AG04450 (cell line): ENCODE measurements at places on chromosomes 11 and 22.

- DNase-seq, result no peak
These were observed 57.0 kb downstream of the NAT10 start for GRCh38 chr11:34162493-34162820.

- DNase-seq, result no peak
These were observed 16.5 kb downstream of the NUP50 start for GRCh38 chr22:45180146-45180679.

GRCh38 chr11:93841446-93841845, 9.0 kb downstream of the VSTM5 start:
- no peak for DNase-seq

- no peak for DNase-seq
These were observed 240.6 kb downstream of the ETS1 start for GRCh38 chr11:128346804-128347203.

DNA sequence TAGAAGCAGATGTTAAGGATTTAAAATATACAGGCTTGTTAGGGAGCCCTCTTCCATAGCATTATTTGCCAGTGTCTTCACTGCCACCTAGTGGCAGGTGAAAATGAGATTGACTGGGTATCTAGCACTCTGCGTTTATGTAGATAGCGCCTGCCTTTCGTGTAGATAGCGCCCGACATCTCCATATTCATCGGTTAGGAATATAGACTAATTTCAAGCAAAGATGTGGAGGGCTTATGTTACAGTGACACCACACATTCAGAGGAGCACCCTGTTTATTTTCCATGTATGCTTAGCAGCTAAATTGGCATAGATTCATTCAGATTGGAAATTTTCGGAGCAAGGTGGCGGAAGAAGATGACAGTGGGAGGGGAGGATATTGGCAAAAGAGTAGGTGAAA, 72.0 kb downstream of the SLC5A12 start:
- DNase-seq, result peak; percentile 32

DNA sequence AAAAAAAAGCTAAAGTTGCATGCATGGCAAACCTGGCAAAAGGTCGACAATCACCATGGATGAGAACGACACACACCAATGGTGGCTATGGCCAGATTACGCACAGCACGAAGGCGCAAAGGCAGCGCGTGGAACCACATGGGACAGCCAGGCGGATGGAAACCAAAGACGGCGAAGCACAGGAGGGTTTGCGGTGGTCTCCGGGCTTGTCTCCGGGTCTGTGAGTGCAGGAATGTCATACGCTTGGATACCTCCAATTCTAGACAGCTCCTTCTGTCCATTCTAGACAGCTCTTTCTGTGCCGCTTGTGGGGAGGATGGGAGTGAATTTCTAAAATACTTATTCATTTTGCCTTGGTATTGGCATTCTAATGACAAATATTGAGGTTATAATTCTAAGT, 685.4 kb downstream of the BRD1 start:
- DNase-seq, result no peak

DNA sequence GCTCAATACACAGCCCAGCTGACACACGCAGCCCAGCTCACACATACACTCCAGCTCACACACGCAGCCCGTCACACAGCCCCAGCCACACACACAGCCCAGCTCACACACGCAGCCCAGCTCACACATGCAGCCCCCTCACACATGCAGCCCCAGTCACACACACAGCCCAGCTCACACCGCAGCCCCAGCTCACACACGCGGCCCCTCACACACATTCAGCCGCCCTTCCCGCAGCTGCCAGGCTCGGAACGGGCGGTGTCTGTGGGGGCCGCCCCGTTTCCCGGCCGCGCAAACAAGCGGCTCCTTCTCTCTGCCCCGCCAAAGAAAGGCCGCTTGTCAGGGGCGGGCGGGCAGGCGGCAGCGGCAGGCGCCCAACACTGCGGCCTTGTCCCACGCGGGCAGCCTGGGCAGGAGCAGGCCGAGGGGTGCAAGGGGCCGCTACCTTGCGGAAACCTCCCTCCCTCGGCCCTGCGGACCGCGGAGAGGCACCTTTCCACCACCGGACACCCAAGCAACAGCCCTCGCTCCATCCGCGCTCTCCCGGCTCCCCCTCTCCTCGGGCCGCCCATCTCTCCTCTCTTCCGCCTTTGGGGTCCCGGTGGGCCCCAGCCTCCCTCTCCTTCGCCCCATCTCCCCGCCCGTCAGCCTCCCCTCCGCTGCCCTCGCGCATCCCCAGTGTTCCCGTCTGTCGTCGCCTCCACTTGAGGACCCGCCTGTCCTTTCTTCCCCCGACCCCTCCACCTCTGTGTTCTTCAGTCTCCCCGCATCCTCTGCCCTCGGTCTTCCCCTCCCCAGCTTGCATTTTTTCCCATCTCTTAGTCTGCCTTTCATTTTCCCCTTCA, 2.2 kb downstream of the PHLDB1 start:
- no peak for DNase-seq

DNA sequence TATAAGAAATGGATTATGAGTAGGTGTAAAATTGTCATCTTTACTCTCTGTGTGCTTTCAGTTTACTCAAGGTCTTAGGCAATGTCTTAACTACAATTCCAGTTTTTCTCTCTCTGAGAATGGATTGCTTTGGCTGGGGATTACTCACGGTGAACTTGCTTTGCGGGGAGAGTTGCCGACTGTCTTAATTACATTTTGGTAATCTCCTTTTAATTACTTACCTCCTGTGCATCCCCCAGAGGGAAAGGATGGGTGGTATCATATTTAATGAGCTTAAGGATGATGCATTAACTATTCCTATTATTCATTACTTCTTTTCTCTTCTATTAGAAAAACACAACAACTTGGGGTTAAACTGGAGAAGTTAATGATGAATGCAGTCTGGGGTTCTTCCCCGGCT, 159.4 kb downstream of the MPPED1 start:
- no peak for DNase-seq

GRCh38 chr11:124749912-124750311, 2.1 kb downstream of the VSIG2 start:
- DNase-seq, result no peak

DNA sequence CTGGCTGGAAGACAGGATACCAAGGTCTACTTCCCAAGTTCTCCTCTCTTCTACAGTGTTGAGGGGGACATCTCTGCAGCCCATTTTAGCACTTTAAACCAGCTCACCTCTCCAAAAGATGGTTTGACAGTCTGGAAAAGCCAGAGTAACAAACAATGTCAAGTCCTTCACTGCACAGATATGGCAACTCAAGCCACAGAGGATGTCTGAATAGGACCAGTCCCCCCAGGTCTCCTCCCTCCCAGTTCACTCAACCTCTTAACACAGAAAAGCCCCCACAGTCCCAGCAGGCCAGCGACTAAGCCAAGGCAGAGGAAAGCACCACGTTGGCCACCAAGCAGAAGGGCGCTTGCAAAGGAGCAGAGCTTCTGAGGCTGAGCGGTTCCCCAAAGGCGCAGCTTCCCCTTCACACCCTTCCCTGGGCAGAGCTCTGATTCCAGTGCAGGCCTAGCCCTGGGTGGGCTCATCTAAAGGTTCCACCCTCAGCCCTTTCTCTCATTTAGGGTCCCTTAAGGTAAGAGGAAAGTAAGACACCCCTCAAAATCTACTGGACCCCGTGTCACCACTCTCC, 62.7 kb downstream of the PAK1 start:
- no peak for DNase-seq

DNA sequence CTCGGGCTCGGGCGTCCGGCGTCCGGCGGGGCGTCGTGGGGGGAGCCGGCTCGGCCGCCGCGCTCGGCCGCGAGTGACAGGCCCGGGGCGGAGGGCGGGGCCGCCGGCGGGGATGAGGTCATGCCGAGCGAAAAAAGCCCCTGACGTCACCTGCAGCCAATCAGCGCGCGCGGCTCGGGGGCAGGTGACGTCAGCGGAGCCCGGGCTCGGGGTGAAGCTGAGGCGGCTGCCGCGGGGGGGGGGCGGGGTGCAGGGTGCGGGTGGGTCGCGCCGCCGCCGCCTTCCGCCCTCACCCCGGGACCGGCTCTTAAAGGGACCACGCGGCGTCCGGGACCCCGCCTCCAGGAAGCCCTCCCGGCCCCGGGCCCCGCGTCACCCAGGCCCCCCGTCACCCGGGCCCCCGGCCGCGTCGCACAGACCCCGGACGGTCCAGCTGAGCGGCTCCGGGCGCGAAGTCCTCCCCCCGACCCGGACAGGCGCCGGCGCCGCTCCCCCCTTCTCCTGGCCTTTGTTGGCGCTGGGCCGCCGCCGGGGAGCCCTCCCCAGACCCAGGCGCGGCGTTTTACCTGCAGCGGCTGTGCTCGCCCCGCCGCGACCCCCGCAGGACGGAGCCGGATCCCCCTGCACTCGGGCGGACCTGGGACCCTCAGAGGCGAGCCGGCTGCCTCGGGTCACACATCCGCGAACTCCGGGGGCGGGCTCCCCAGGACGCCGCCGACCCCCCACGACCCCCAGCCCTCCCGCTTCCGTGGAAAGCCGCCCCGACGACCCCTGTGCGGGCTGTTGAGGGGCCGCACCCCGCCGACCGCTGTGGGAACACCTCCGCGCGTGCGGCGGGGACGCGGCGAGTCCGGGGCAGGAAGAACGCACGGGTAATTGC, at the start of gene DUSP8:
DUSP8 (minus strand) TSS at position 75 of the 880 bp plus-strand sequence. CDS start 6,445 bp downstream, outside the sequence.
- DNase-seq, result peak; percentile 48

DNA sequence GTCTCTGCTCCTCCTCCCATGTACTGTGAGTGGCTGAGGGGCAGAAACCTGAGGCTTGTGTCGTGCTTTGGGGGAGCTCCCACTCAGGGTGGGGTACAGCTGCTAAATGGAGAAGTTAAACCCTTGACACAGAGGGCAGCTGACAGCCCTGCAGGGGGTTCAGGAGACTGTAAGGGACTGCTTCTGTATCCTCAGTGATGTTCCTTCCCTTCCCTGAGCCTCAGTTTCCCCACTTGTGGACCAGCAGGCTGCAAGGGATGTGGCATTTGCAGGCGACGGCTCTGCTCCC, 15.6 kb downstream of the SYNGR1 start:
- no peak for DNase-seq

- DNase-seq, result no peak
These were observed at the start of gene PGR for GRCh38 chr11:101129203-101129943. Gene PGR (minus strand): TSS chr11:101129813. CDS start chr11:101129070, 743 bp downstream.

DNA sequence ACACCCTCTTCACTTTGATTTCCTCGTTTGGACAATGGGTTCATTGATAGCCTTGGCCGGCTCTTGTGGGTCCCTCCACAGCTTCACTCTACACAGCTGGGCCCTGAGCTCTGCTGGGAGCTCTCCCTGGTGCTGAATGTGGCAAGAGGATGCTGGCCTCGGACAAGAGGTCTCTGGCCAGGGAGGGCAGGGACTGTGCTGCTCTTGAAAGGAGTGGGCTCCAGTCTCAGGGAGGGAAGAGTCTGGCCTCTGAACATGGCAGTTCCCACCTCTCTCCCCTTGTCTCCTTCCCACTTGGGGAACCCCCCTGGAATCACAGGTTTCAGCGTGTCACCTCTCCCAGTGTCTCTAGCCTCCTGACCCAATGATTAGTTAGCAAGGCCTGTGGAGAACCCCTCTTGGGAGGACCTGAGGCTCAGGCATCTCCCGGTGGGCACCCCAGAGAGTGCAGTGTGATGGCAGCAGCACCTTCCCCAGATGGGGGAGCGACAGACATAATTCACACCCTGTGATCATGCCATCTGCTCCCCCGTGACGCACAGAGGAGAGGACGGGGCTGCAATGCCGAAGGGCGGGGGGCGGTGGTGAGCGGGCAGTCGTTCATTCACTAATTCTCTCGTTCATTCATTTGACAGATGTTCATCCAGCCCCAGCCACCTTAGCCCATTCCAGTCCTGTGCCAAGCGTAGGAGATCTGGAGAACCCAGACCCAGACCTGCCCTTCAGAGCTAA, 2.8 kb upstream of the CABP7 start:
- DNase-seq, result peak; percentile 45

- DNase-seq, result no peak
These were observed 86.9 kb upstream of the WNT11 start for GRCh38 chr11:76293189-76293631.

DNA sequence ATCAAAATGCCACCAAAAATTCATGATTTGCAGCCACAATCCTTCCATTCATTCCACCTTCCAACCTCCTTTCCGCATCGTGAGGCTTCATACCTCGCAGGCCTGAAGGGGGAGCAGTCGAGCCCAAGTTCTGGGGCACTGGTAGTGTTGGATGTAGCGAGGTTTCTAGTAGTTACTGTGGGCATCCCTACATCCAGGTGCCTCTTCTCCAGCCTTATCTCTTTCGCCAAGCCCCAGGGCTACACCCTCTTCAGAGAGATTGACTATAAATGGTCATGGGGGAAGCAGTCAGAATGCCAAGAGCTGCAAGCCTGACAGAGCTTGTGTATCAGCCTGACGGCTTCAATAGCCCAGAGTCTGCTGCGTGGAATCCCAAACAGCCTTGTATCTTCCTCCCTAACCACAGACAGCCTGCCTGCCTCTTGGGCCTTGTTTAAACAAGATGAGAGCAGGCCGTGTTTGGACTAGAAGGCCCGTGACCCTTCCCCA, 28.9 kb downstream of the CLMP start:
- peak; percentile 97 for DNase-seq

GRCh38 chr22:26017932-26018331, 151.3 kb upstream of the SEZ6L start:
- no peak for DNase-seq

GRCh38 chr11:69867076-69868005, 48.1 kb upstream of the FGF3 start:
- no peak for DNase-seq

- no peak for DNase-seq
These were observed 13.8 kb upstream of the PIM3 start for GRCh38 chr22:49946612-49947295.

DNA sequence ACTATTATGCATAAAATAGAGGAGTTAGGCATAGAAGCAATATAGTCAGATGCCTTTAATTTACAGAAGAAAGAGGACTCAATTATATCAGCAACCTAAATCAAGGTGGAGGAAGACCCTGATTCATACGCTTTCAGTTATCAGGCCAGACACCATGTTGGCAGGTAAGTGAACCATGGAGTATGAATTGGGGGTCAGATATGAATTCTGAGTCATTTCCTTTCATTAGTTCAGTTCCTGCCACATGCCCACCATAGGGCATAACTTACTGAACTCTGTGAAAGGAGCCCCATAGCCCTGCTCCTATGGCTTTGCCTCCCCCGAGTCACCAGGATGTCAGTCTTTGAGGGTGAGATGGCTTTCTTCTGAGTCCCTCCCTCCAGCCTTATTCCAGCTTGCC, 15.1 kb downstream of the PATE2 start:
- no peak for DNase-seq

- DNase-seq, result no peak
These were observed 68.7 kb downstream of the DDX10 start for GRCh38 chr11:108733479-108734116.

GRCh38 chr11:100964435-100964834, 165.2 kb downstream of the PGR start:
- peak; percentile 16 for DNase-seq

GRCh38 chr22:20581503-20582170, 74.2 kb downstream of the MED15 start:
- DNase-seq, result no peak
